ENCODE measurements at places on chromosomes 12 and 14. TPM values are rescaled to one million over a fixed set of nuclear protein-coding genes. Genes with fewer than 3 reads are reported as not detected.

GRCh38 chr14:31505411-31505810 is 17.6 kb upstream of the GPR33 start:
- no peaks in the 10 kb centered on the region for H3K36me3 ChIP-seq
- H3K4me3 ChIP-seq, result no peak overlapping the region
- no peak for DNase-seq
- H3K27ac ChIP-seq, result no peak overlapping the region
- no peaks in the 10 kb centered on the region for H3K4me1 ChIP-seq

The PRB4 gene
- not detected for polyA plus RNA-seq

The ARMH4 gene
- polyA plus RNA-seq, result 8.1 TPM

GRCh38 chr12:107564946-107565345 is 120.7 kb upstream of the PWP1 start:
- H3K36me3 ChIP-seq, result no peaks in the 10 kb centered on the region
- H3K27me3 ChIP-seq, result no peaks in the 10 kb centered on the region
- no peak overlapping the region for H3K27ac ChIP-seq
- DNase-seq, result peak; percentile 17
- no peaks in the 10 kb centered on the region for H3K4me1 ChIP-seq

- no peaks in the 10 kb centered on the region for H3K36me3 ChIP-seq
- H3K27ac ChIP-seq, result no peak overlapping the region
- no peak for DNase-seq
- no peaks in the 10 kb centered on the region for H3K27me3 ChIP-seq
- no peaks in the 10 kb centered on the region for H3K4me1 ChIP-seq
Measured at GRCh38 chr12:63816031-63816430, 28.5 kb upstream of the SRGAP1 start.

DNA sequence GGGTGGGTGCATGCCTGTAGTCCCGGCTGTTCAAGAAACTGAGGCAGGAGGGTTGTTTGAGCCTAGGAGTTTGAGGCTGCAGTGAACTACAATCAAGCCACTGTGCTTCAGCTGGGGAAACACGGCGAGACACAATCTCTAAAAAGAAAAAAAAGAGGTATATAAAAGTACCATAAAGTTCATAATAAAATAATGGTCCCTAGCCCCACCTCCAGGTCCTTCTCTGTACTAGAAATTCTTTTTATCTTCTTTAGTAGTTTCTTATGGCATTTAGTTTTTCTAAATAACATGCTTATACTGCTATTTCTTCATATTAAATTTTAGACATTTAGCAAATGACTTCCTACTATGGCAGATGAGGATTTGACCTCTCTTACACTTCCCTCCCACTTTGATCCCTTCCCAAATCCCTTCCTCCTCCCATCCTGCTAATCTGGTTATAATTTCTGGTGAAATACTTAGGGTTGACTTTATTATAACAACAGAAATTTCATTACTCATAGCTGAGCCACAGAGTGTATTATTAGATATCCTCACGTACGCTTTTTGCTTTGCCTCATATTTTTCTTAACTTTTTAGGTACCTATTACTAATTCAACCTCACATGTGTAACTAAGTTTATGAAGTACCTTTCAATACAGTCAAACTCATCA is 94.7 kb downstream of the SLC41A2 start:
- H3K27me3 ChIP-seq, result no peaks in the 10 kb centered on the region
- no peak overlapping the region for H3K27ac ChIP-seq
- DNase-seq, result no peak
- no peaks in the 10 kb centered on the region for H3K36me3 ChIP-seq
- H3K4me1 ChIP-seq, result peaks cover 20% of the 10 kb centered on the region

The MYRFL gene
- polyA plus RNA-seq, result 0.27 TPM

The SLC10A1 gene
- not detected for polyA plus RNA-seq

The ANKRD33 gene
- 0.24 TPM for polyA plus RNA-seq

The C12orf60 gene
- polyA plus RNA-seq, result 4.8 TPM

The CBLN3 gene
- 21.3 TPM for polyA plus RNA-seq

DNA sequence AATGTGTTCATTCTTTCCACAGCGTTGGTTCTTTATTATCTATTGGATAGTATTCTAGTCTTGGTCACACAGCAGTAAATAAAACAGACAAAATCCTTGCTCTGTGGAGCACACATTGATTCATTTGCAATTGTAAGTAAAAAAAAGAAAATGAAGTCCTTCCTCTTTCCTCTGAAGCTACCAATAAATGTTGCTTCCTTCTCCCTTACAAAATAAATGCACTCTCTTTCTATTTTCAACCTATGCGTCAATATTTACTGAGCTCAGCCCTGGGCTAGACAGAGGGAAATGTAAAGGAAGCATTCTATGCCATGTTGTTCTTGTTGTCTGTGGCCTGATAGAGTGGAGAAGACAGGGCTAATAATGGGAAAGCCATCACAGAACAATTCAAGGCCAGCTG is 2.9 kb downstream of the ABHD12B start:
- peaks cover 7% of the 10 kb centered on the region for H3K4me1 ChIP-seq
- H3K36me3 ChIP-seq, result no peaks in the 10 kb centered on the region

GRCh38 chr14:60771117-60771516 is 36.6 kb downstream of the MNAT1 start:
- H3K36me3 ChIP-seq, result no peaks in the 10 kb centered on the region
- no peaks in the 10 kb centered on the region for H3K4me1 ChIP-seq
- H3K27me3 ChIP-seq, result no peaks in the 10 kb centered on the region
- no peak overlapping the region for H3K27ac ChIP-seq
- no peak overlapping the region for H3K4me3 ChIP-seq
- no peak for DNase-seq

DNA sequence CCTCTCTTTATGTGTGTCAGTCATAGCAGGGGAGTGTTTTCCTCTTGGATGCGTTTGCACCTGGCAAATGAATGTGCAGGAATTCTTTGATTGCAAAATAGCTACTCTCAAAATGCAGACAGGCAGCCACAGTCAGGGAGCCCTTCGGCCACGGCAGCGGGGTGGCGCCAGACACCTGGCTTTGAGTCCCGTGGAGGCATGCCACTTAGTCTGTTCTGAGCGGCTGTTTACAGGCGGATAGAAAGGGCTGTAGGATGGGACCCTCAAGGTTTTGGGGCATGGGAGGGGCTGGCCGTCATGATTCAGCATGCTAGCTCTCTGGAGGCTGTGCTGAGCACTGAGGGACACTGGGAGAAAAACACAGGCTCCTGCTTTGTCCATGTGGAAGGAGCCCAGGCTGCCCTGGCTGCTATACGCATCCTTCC is 117.1 kb downstream of the SLC25A47 start:
- peaks cover 6% of the 10 kb centered on the region for H3K4me1 ChIP-seq
- H3K36me3 ChIP-seq, result no peaks in the 10 kb centered on the region
- H3K27me3 ChIP-seq, result no peaks in the 10 kb centered on the region
- H3K4me3 ChIP-seq, result no peak overlapping the region

The GIT2 gene
- polyA plus RNA-seq, result 31.6 TPM

- DNase-seq, result no peak
- no peak overlapping the region for H3K4me3 ChIP-seq
- no peaks in the 10 kb centered on the region for H3K27me3 ChIP-seq
- H3K4me1 ChIP-seq, result no peaks in the 10 kb centered on the region
- no peak overlapping the region for H3K27ac ChIP-seq
Measured at GRCh38 chr12:117921929-117922777, 46.6 kb downstream of the KSR2 start.

The FGD6 gene
- 5.7 TPM for polyA plus RNA-seq

GRCh38 chr12:84492351-84492883 is 420.2 kb downstream of the SLC6A15 start:
- no peak overlapping the region for H3K27ac ChIP-seq
- H3K36me3 ChIP-seq, result no peaks in the 10 kb centered on the region
- H3K4me3 ChIP-seq, result no peak overlapping the region
- no peak for DNase-seq

The SIX4 gene
- polyA plus RNA-seq, result 1.5 TPM

DNA sequence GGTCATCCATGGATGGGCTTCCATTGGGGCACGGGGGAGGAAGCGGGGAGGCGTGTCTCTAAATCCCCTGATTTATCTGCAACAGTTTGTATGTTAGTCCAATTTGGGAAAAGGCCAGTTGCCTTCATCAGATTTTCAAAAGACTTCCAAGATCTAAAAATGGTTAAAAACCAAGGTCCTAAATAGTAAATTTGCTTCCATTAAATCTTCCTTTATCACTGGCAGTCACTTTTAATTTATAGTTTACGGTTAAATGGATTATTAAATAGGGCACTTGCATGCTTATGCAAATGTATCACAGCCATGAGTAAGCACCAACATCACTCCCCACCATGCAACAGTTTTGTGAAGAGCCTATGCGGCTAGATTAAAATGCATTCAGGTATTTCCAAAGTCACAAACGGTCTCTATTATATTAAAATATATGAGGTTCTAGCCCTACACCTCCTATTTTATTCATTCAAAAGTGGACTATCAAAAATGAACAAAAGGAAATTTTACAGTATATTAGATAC is 108.2 kb upstream of the GPHB5 start:
- no peak overlapping the region for H3K27ac ChIP-seq
- no peaks in the 10 kb centered on the region for H3K27me3 ChIP-seq
- peaks cover 36% of the 10 kb centered on the region for H3K4me1 ChIP-seq
- no peaks in the 10 kb centered on the region for H3K36me3 ChIP-seq

The ADCY4 gene
- 70.1 TPM for polyA plus RNA-seq
